Activated T-helper 1 cell treated with anti-CD3 and anti-CD28 coated beads, Interleukin-12 subunit alpha, Interleukin-12 subunit beta, Interleukin-2, Interleukin-4 antibody, amounts not matched to agents 30 ng/mL and 10 ng/mL and 1 ng/mL, durations not matched to agents 14 hours and 24 hours and 36 hours (primary cell): ENCODE measurements at places on chromosomes 4 and X. TPM values are rescaled to one million over a fixed set of nuclear protein-coding genes. Genes with fewer than 3 reads are reported as not detected.

Gene ACE2
- 0.10 TPM in 1 of 2 replicates, not detected in the other for total RNA-seq

Gene SPATA18
- 0.13 and 0.27 TPM in 2 replicates for total RNA-seq

DNA sequence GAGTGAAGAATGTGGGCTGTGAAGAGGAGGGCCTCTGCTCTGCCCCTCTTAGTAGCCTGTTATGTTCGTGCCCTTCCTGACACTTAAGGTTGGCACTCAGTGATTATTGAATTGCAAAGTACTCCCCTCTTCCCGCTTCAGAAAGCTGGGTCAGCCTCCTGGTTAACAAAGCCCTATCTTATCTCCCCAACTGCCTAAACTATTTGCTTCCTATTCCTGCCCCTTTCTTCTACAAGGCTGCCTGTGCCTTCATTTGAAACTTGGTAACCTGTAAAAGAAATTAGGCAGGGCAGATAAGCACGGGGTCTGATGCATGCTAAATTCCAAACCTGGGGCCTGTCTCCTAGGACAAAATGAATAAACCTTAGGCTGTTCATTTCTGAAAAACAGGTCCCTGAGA lies 23.1 kb upstream of the TMEM150C start:
- H3K36me3 ChIP-seq: no peaks in the 10 kb centered on the region
- DNase-seq: no peak
- peaks cover 3% of the 10 kb centered on the region for H3K27me3 ChIP-seq
- H3K4me1 ChIP-seq: no peaks in the 10 kb centered on the region
- H3K4me3 ChIP-seq: no peak overlapping the region

- DNase-seq: no peak
- H3K27me3 ChIP-seq: no peaks in the 10 kb centered on the region
- no peak overlapping the region for H3K27ac ChIP-seq
- peaks cover 13% of the 10 kb centered on the region for H3K4me1 ChIP-seq
Measured at GRCh38 chr4:176906709-176907108, 114.0 kb upstream of the VEGFC start.

DNA sequence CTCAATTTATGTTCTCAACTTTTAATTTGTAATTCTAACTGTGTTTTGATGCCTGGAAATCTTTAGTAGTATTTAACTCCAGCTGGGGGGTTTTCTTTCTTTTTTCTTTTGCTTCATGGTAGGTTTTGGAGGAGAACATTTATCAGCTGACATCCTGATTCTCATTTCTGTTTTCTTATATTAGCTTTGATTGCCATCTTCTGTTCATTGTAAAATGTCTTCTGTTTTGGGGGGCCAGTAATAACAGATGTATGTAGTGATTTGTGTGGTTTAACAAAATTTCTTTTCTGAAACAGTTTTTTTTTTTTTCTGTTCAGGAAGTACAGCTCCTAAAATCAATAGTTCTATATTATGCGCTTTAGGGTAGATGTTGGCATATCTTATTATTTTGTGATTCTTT lies 182.2 kb downstream of the GABRB1 start:
- H3K4me3 ChIP-seq: no peak overlapping the region
- no peaks in the 10 kb centered on the region for H3K27me3 ChIP-seq
- H3K36me3 ChIP-seq: no peaks in the 10 kb centered on the region
- no peak for DNase-seq
- no peaks in the 10 kb centered on the region for H3K4me1 ChIP-seq

GRCh38 chr4:156983366-156983765 lies 11.8 kb upstream of the PDGFC start:
- H3K36me3 ChIP-seq: no peaks in the 10 kb centered on the region
- H3K27ac ChIP-seq: no peak overlapping the region
- DNase-seq: no peak
- no peak overlapping the region for H3K4me3 ChIP-seq

Gene MAGEA2B
- total RNA-seq: not detected in 2 replicates

Gene AMOT
- total RNA-seq: 1.3 and 1.9 TPM in 2 replicates

Gene SH3D19
- total RNA-seq: not detected in 2 replicates

Gene FAM13A
- total RNA-seq: 0.61 and 3.0 TPM in 2 replicates

DNA sequence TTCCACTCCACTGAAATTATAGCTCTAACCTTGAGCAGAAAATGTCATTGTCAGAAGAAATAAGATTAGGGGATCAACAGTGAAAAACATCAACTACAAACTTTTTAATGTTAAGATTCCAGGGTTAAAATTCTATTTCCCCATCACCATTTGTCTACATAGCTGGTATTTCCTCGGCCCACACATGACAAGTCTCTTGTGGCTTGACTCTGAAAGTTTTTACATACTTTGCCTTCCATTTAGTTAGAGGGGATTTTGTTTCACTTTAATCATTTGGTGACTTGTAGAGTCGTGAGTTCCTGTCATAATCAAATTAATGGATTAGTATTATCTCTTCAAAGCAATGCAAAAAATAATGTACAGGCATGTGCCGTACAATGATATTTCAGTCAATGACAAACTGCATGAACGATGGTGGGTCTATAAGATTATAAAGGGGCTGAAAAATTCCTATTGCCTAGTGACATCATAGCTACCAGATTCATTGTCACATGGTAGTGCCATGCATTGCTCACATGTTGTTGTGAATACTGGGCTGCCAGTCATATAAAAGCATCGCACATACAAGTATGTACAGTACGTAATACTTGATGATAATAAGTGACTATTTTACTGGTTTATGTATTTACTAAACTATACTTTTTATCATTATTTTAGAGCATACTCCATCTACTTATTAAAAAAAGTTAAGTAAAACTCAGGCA lies 72.0 kb downstream of the ING2 start:
- H3K4me3 ChIP-seq: no peak overlapping the region
- no peak for DNase-seq
- H3K27ac ChIP-seq: no peak overlapping the region
- peaks cover 6% of the 10 kb centered on the region for H3K27me3 ChIP-seq
- H3K4me1 ChIP-seq: no peaks in the 10 kb centered on the region
- H3K36me3 ChIP-seq: no peaks in the 10 kb centered on the region

DNA sequence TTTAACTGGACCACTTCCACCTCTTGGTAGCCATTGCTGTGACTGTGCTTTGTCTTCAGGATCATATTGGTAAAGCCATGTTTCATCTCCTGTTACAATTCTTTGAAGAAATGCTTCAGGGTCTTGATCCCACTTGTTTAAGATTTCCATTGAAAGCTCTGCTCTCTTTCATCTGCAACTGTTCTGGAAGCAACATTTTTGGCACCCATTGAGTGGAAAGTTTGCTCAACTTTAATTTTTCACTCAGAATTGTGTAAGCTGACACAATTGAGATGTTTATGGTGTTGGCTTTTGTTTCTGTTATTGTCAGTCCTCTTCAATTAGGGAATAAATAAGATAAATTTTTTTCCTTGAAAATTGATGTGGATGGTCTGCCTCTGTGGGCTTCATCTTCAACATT lies 237.4 kb downstream of the MAPK10 start:
- no peaks in the 10 kb centered on the region for H3K4me1 ChIP-seq
- H3K4me3 ChIP-seq: no peak overlapping the region
- DNase-seq: no peak
- no peak overlapping the region for H3K27ac ChIP-seq
- no peaks in the 10 kb centered on the region for H3K36me3 ChIP-seq

Gene FRAS1
- not detected in 2 replicates for total RNA-seq

Gene SPON2
- 12.1 and 16.3 TPM in 2 replicates for total RNA-seq

Gene ASB9
- total RNA-seq: not detected in 2 replicates

- no peak for DNase-seq
- H3K4me3 ChIP-seq: no peak overlapping the region
- H3K27me3 ChIP-seq: no peaks in the 10 kb centered on the region
- no peaks in the 10 kb centered on the region for H3K4me1 ChIP-seq
Measured at GRCh38 chr4:163875327-163875726, 380.8 kb downstream of the TMA16 start.

DNA sequence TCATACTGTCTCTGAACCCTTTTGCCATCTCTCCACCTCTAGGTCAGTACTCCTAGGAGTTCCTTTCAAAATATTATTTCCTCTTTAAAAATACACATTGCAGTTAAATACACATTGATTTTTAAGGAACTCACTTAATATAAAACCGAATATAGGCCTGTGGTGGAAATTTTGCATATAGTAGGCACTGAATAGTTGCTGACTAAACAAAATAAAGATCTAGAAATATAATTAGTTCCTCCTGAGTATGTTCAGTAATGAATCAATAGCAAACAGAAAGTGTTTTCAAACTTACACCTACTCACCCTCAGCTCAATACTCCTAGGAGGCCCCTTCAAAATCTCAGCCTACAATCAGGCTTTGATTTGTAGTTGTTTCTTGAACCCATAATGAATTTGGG lies 61.5 kb downstream of the IGSF1 start:
- no peaks in the 10 kb centered on the region for H3K4me1 ChIP-seq
- no peaks in the 10 kb centered on the region for H3K36me3 ChIP-seq
- DNase-seq: no peak
- no peak overlapping the region for H3K4me3 ChIP-seq
- H3K27me3 ChIP-seq: no peaks in the 10 kb centered on the region

DNA sequence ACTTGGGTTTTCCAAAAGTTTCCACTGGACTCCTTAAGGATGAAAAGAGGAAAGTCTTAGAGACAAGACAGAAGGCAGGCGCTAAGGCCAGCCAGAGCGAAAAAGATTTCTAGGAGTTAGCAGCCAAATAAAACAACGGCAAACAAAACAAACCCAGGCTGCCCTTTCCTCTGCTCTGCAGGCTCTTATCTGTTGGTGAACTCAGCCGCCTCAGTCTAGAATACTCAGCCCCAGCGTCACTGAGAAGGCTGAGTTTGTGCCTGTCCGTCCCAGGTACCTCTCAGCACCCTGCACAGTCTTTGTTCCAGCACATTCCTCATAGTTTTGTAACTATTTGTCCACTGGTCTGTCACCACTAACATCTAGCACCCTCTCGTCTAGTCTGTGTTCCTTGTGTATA lies 75.6 kb upstream of the FAM9C start:
- peaks cover 8% of the 10 kb centered on the region for H3K36me3 ChIP-seq
- no peak overlapping the region for H3K27ac ChIP-seq
- no peaks in the 10 kb centered on the region for H3K27me3 ChIP-seq
- H3K4me1 ChIP-seq: peaks cover 28% of the 10 kb centered on the region
- no peak for DNase-seq

Gene FGF5
- 0.05 TPM in 1 of 2 replicates, not detected in the other for total RNA-seq

Gene CENPI
- total RNA-seq: 11.4 and 13.1 TPM in 2 replicates

Gene SULT1B1
- 0.17 and 0.26 TPM in 2 replicates for total RNA-seq

DNA sequence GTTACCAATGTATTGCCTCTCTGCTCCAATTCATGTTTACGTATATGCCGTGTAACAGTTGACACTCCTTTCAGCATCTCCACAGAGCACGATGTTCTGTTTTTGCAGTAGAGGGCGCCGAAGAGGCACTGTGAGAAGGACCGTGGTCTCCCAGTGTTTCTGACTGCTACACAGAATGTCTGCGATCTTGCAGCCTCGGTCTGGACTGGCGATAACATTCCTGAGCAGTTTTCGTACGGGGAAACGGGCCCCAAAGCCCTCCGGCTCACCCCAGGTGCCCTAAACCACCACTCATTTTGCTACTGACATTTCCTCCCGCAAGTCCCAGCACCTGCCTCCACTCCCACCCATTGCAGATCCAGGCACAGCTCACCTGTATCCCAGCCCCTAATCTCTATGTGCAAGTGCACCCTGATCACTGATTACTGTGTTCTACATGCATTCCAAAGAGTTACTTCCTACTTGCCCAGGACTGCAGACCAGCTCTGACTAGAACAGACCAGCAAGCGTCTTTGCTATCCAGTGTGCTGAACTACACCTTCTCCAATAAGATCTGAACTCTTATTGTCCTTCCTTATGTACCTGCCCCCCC lies 12.4 kb upstream of the NFXL1 start:
- H3K27me3 ChIP-seq: peaks cover 24% of the 10 kb centered on the region
- H3K27ac ChIP-seq: no peak overlapping the region
- peak; percentile 26 for DNase-seq
- peaks cover 8% of the 10 kb centered on the region for H3K4me1 ChIP-seq

DNA sequence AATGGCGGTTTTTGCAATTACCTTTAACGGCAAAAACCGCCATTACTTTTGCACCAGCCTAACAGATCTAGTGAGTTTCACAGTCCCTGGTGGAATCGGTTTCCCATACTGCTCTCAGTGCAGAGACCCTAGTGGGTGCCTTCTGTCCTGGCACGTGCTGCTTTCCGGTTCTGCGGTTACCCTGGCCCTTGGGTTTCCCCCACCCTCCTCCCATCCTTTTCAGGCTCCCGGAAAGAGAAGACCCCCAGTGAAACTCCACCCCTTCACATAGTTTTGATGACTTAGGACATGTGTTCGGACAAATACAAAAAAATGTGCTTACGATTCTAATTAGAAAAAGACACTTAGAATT lies 36.9 kb downstream of the NLGN3 start:
- peak overlapping the region; percentile 91 for H3K4me3 ChIP-seq
- H3K36me3 ChIP-seq: peaks cover 10% of the 10 kb centered on the region
- DNase-seq: peak; percentile 29
- H3K27ac ChIP-seq: peak overlapping the region; percentile 98
- no peaks in the 10 kb centered on the region for H3K27me3 ChIP-seq
- peaks cover 22% of the 10 kb centered on the region for H3K4me1 ChIP-seq

DNA sequence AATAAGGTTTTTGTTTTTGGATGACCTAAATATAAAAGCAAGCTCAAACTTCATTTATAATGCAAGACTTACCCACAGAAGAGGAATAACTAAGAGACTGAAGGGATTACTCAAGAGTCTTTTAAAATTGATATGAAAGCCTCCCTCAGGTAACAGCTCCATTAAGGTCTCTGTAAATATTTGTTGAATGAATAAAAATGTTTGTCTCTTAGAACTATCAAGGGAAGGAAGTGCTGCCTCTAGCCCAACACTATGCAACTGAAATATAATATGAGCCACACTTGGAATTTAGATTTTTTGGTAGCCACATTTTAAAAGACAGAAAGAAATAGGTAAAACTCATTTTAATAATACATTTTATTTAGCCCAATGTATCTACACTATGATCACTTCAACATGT lies 127.8 kb downstream of the SH3RF1 start:
- no peak for DNase-seq
- H3K27me3 ChIP-seq: no peaks in the 10 kb centered on the region
- no peak overlapping the region for H3K4me3 ChIP-seq
- no peaks in the 10 kb centered on the region for H3K36me3 ChIP-seq
- H3K4me1 ChIP-seq: no peaks in the 10 kb centered on the region

Gene OPRPN
- total RNA-seq: not detected in 2 replicates

DNA sequence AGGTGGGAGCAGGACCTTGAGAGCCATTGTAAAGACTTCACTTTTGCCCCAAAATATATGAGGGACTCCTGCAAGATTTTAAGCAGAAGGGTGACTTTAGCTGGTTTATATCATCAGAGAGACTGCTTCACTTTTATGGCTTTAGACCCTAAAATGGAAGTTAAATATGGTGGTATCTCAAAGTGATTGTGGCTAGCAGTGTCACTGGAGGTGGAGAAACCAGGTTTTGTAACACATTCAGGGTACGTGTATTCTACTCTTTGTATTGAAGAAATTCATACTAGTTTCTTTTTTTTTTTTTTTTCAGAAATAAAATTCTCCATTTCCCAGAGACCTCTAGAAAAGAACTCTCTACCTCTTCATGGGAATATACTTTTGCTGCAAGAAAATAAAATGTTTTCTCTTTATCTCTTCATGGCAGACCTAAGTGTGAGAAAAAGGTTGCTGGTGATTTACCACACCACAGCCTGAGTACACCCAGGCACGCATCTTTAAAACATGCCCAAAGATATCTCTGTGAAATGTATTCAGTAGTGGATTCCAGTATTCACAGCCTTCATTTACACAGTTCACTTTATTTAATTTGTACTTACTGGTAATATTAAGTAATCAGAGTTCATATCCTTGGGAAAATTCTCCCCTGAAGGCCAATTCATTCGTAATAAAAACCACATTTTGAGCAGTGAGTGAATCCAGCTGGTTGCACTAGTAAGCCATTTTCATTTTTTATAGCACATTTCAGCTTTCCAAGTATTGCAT lies 74.3 kb upstream of the GUCY1A1 start:
- H3K27me3 ChIP-seq: peaks cover 4% of the 10 kb centered on the region
- H3K27ac ChIP-seq: no peak overlapping the region
- no peaks in the 10 kb centered on the region for H3K4me1 ChIP-seq

Gene DCHS2
- not detected in 2 replicates for total RNA-seq
